ENCODE measurements at places on chromosomes 12 and 14.

GRCh38 chr12:57087010-57087690 is 1.8 kb upstream of the NAB2 start:
- peak; percentile 53 for DNase-seq

DNA sequence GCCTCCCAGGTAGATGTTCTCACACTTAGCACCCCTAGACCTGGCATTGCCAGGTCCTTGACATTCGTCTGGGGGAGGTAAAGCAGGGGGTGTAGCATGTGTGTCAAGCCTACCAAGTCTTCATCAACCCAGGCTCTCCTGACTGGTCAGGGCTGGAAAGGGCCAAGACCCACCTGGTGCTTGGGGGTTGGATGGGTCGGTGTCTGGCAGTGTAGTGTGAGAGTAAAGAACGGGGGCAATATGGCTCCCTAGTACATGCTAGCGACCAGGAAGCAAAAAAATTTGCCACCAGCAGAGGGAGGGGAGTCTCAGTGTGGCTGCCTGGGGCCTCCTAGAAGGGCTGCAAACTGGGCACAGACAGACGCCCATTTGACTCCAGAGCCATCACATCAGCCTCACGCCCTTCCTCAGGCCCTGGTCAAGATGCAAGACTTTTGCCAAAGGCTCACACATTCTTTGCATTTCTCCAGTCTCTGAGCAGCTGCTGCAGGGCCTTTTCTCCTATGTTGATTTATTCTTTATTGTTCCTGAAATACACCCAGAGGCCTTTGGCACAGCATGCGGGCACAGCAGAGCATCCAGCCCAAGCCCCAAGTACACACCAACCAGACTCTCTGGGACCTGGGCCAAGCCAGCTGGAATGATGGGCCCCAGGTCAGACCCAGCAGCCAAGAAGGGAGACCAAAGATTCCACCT is 38.3 kb upstream of the PNMA1 start:
- no peak for DNase-seq

DNA sequence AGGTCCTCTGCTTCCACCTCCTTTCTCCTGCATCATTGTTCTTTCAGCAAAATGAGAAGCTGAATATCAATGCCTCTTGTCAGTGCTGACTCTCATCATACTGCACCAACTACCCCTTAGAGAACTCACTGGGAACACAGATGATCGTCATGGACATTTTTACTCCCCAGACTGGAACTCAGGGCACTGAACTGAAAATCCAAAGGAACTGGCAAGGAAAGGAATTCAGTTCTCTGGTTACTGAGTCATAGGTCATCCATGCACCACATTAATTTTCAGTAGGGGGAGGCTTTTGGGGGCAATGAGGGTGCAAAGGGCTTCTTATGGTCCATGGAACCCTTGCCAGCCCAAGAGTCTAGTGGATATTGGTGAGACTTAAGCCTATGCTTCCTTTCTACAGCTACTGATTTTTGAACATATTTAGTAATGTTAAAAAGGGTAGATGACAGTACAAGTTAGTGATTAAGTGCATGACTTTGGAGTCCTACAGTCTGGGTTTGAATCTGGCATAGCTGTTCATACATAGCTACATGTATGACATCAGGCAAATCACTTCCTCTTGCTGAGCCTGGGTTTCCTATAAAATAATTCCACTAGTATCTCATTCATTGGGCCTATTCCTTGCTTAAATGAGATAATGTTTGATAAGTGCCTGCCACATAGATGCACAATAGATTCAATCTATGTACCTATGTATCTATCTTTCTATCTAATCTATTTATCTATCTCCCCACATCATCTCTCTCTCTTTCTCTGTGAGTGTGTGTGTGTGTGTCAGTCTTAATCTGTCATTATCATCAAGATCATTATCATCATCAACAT is 29.2 kb downstream of the BBS10 start:
- no peak for DNase-seq

- no peak for DNase-seq
These were observed 101.6 kb downstream of the BBS10 start for GRCh38 chr12:76246611-76247010.

- DNase-seq = no peak
These were observed 53.7 kb downstream of the CCDC88C start for GRCh38 chr14:91363776-91364523.

DNA sequence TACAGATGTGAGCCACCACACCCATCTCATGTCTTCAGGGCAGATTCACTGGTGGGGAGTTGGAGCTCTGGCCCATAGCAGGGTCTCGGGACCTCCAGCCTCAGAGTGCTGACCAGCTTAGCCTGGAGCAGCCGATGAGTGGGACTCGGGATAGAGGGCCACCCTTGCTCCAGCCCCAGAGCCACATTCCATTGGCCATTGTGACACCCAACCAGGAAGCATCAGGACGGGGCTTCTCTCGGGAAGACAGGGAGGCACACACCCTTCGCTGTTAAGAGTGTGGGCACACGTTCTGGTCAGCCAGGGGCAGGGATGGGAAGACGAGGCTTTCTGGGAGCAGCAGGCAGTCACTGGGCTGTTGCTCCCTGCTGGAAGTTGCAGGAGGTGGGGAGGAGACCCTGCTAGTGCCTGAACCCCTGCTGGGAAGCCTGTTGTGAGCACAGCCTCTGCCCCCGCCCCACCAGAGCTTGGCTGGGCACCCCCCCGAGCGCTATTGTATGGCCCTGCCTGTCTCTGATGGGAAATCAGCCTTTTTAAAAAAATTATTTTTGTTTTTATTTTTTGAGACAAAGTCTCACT is 1.6 kb downstream of the ADGRD1 start:
- DNase-seq = no peak

DNA sequence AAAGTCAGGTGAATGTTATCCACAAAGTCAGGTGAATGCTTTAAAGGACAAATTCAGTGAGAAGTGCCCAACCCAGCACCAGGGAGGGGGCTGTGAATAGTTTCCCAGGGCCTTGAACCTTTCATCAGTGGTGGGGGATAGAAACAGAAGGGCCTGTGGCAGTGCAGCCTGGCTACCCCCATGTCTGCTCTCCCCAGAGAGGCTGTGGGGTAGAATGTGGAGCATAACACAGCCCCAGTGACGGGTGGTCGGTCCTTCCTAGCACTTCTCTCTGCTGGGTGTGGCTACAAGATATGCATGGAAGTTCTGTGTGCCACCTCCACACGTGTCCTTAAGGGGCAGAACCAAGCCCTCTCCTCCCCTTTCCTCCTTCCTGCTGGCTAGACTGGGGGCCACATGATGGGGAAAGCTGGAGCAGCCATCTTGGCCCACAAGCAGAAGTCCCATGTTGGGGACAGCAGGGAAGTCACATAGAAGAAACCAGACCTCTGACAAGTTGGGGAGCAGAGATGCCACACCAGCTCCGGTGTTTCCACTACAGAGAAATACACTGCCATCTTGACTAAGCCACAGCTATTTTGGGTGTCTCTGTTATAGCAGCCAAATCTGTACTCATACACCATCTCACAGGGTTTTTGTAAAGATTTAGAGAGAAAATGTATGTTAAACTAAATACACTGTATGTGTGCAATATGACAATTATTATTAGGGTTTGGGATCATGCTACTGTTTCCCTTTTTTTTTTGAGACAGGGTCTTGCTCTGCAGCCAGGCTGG is 17.0 kb downstream of the RITA1 start:
- no peak for DNase-seq

DNA sequence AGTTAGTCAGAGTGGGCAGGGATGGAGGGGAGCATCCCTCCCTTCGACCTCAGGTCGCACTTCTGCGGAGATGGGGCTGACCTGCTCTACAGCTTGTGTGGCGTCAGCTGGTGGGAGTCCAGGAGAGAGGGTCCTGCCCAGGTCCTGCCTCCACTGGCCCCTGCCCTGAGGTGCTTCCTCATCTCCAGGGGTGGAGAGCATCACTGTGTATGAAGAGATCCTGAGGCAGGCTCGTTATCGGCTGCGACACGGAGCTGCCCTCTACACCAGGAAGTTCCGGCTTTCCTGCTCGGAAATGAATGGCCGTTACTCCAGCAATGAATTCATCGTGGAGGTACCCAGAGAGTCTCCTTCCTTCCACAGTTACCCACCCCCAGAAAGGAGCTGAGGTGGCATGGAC is 20.2 kb downstream of the CLSTN3 start:
- DNase-seq = no peak

DNA sequence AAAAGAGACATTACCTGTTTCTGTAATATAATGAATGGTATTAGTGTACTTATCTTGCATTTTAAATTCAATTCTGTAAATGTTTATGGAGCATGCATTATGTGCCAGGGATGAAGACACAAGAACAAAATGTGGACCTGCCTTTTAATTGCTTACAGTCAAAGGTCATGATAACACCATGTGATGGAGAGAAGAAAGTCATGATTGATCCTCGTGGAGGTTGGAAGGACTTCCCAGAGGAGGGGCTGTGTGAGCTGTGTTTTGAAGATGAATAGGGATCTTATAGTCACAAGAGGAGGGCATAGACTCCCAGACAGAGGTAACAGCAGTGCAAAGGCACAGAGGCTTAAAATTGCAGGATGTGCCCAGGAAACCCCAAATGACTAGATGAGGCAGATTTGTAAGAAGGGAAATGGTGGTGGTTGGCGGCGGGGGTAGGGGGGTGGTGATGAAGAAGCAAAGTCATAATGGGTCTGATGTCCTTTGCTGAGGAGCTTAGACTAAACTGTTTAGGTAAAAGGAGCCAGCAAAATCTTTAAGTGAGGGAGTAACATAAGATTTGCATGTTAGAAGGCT is 151.5 kb downstream of the PRKCH start:
- no peak for DNase-seq

DNA sequence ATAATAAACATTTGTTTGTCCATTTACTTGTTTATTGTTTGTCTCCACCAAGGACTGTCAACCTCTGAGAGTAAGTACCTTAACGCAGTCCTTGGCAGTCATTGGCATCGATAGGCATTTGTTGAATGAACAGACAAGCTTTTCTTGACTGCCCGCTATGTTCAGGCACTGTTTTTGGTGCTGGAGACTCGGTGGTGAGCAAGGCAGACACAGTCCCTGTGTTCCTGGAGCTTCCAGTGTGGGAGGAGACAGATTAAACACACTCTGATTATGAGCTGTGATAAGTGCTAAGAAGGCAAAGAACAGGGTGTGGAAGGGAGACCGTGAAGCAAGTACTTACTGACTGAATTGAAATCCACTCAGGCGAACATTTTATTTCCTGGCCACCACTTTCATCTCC is 1.2 kb downstream of the ATP6V0A2 start:
- DNase-seq = no peak

DNA sequence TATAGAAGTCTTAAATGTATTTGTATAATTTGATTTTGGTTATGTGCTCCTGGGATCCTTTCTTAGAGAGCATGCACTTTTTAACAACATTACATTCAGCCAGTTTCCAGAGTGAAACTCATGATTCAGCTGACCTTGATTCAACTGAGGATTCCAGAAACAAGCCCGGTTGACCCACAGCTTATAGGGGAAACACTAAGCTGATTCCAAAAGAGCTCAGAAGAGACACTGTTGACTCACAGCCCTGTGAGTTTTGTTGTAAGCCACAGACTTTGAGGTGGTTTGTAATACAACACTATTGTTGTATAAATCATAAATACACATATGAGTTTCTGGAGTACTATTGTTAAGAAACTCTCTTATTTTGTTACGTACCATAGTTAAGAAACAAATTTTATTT is 133.8 kb upstream of the MGAT4C start:
- no peak for DNase-seq

DNA sequence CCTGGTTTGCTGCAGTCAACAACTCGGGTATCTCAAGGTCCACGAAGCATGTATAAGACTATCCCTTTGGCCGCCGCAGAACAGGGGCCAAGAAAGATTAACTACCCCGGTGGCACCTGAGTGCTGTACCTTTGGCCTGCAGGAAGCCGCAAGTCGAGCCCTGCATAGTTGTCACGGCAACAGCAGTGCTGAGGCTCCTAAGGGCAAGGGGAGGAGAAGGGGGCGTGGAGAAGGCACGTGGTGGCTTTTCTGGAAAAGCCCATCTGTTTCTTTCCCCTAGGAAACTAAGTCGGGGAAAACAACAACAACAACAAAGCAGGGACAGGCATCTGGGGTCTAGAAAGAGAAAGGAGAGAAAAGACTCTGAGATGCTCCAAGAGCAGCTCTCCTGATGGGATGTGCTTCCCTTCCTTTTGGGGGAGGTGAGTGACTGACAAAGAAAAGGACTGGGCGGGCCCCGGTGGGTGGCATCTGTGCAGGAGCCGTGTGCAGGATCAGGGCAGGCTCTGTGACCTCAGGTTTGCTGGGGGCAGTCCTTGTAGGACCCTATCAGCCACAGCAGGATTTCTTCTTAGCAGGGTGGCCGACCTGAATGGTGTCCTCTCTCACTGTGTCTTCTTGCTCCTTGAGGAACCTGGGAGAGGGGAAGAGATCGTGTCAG is 123.9 kb downstream of the PRMT8 start:
- no peak for DNase-seq

DNA sequence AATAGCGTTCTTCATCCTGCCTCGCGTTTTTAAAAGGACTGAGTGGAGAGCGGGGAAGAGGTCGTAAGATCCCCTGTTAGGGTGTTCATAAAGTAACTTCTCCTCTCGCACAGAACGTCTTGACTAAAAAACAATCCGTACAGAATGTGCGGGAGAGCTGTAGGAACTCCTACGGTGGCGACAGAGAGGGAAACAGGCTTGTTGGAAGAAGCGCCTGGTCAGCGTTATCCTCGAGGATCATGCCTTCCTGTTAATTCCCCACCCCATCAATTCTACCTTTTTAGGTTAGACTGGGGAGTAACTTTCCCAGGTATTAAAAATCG is 399 bp upstream of the WASHC4 start:
- peak; percentile 82 for DNase-seq

DNA sequence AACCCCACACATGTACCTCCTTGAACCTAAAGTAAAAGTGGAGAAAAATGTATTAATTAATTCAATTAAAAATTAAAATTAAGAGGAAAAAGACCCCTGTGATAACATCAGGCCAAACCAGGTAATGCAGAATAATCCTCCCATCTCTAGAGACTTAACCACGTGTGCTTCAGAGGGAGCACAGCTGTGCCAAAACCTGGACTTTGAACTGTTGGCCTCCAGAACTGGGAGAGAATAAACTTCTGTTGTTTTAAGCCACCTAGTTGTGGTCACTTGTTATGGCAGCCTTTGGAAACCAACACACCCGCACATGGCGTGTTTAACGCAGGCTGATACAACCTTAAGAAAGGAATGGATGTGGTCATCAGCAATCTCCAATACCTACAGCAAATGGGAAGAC is 23.8 kb downstream of the OAS2 start:
- no peak for DNase-seq

All from anterior cingulate cortex (tissue), 58 donors.